ENCODE measurements at places on chromosomes 3 and 15. TPM values are rescaled to one million over a fixed set of nuclear protein-coding genes. Genes with fewer than 3 reads are reported as not detected.

Gene C15orf62
- not detected for total RNA-seq

Gene DLL4
- 3.3 TPM for total RNA-seq

Gene TMEM207
- total RNA-seq = not detected

Gene USF3
- total RNA-seq = 30.6 TPM

DNA sequence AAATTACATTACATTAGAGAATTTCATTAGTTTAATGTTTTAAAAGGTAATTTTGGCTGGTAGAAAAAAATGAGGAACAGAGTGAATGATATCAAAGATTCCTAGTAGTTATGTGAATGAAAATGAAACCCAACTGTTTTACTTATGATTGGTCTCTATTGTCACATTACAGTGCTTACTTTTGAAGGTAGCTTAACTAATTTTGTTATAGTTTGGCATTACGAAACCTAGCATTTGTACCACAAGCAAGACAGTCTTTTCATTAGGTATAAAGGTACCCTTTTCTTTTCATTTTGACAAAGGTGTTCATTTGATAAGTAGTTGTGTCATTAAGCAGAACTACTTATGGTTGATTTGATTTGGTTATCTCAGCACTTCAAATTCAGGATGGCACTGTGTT lies 6.9 kb downstream of the SELENOT start:
- H3K4me1 ChIP-seq = peaks cover 85% of the 10 kb centered on the region
- H3K27ac ChIP-seq = no peak overlapping the region
- H3K4me3 ChIP-seq = no peak overlapping the region
- no peak for DNase-seq
- H3K36me3 ChIP-seq = peaks cover 8% of the 10 kb centered on the region

DNA sequence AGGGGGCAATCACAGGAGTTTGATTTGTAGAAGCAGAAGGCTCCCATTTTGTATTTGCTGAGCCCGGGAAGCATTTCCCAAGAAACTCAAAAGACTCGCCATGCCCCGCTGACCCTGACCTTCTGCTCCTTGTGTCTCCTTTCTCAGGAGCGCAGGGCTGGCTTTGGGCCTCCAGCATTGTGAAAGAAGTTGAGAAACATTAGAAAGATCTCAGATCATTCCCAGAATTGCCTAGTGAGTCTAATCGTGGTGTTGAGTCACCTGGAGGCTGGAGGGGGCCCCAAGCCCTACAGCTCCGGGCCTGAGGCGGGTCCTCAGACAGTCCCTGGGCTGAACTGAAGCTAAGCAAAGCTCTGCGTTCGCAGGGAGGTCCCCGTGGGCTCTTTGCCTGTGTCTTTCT lies 10.9 kb upstream of the PIGZ start:
- peaks cover 4% of the 10 kb centered on the region for H3K4me1 ChIP-seq
- no peak overlapping the region for H3K27ac ChIP-seq
- no peaks in the 10 kb centered on the region for H3K36me3 ChIP-seq
- no peaks in the 10 kb centered on the region for H3K27me3 ChIP-seq
- peak; percentile 18 for DNase-seq

All from stomach (tissue), 19 donors.